Fibroblast of gingiva (primary cell): ENCODE measurements at places on chromosomes 6 and 20.

GRCh38 chr6:69789578-69789977, 7.2 kb downstream of the LMBRD1 start:
- DNase-seq, result no peak

- DNase-seq, result no peak
Observed at GRCh38 chr6:128172081-128172480, 271.2 kb upstream of the THEMIS start.

DNA sequence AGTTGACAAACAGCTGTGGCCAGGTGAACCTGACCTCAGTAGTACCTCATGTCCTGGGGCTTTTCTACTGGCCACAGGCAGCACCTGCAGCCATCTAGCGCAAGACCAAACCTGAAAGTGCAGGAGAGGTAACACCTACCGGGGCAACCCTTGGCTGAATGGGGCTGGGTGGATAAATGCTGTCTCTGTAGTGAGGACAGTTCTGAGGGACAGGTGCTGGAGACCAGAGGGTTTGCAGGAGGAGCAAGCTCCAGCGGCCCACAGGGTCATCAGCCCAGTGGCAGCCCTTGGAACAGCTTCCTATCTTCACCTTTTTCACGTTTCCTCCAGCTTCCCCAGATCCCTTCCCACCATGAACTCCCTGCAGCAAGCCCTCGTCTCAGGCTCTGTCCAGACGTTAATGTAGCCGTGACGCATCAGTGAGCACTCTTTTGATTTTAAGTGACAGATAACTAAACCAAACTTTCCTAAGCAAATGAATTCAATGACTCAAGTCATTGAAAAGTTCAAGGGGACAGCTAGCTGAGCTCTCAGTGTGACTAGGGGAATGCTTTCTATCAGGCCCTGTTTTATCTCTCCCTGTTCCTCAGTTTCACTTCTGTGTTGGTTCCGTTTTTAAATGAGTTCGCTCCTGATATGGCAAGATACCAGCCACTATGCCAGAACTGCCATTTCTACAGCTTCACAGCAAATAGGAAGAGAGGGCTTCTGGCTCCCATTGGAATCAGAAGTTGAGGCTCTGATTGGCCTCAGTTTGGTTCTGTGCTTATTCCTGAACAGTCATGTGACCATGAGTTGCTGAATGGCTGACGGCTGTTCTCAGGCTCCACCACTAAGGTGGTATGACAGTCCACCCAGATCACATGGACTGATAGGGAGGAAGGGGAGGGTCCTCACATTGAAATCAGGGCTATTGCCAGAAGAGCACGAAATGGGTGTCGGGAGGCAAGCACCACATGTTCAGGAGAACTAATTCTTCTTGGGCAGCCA, 12.1 kb upstream of the PFDN4 start:
- no peak for DNase-seq

DNA sequence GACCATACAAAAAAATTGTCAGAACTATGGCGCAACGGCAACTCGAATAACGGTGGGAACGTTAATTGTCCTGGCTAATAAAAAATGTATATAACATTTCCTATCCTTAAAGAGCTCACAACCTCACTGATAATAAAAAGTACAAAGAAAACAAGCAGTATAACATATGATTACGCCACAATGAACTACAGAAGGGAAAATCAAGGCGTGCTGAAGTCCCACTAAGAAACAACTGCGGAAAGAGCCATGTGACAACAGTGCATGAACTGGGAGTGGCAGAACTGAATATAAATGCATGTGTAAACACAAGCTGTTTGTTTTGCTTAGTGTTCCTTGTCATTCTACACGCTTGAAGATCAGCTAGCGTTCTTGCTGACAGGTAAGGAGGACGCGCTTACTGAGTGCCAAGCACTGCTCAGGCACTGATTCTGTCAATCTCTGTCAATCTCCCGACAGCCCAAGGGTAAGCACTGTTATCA, 466 bp upstream of the PSMB1 start:
- peak; percentile 35 for DNase-seq
